ENCODE measurements at places on chromosomes 1 and 21.

DNA sequence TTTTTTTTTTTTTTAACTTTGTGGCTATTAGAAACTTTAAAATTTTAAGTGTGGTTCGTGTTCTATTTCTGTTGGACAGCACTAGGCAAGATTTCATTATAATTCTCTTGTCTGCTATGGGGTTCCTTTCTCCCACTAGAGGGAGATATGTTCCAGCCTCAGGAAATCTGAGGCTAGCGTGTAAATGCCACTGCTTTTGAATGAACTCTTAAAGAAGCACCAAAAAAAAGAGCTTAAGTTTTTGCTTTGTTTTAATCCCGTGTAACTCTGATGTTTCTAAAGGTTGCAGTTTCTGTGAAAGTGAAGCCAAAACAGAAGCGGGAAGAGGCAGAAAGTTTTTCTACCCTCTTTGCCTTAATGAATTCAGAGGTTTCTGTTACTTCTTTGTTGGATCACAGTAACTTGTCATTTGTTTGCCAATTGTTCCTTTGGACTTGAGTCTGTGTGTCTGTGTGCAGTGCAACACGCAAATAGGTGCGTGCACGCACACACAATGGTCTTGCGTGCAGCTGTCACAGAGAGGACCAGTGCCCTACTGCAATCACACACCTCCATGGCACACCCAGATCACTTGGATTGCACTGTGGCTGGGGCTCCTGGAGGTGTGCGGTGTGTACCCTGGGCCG is 32.3 kb downstream of the HHAT start:
- peak; percentile 38 for DNase-seq

GRCh38 chr1:8879922-8880676 is 1.6 kb upstream of the ENO1 start:
- DNase-seq = peak; percentile 91

GRCh38 chr1:21117597-21118001 is 59.1 kb downstream of the EIF4G3 start:
- DNase-seq = no peak

GRCh38 chr1:41362357-41362721 is 1.1 kb downstream of the FOXO6 start:
- DNase-seq = peak; percentile 8

DNA sequence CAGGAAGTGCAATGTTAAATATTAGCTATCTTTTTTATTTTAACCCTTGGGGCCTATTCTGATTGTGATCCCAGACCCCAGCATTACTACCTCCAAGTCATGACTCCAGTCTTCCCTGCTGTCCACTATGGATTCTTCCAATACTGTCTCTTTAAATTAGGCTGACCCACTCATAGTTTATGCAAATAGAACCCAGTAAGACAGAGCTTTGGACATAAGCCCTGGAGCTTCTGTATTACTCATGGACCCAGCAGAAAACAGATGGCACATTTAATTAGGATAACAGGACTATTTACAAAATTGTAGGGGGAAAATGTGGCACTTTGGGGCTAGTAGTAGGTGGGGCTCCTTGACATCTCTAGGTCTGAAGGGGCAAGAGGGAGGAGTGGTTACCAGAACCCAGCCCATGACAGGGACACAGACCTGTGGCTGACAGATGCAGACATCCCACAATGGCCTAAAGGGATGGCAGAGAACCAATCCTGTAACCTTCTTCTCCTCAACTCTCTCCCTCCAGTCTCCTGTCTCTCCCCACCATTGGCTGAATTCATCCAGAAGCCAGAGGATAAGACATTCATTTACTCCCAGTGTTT is 233.5 kb downstream of the OMA1 start:
- DNase-seq = no peak

- DNase-seq = no peak
Observed at GRCh38 chr1:178645157-178645807, 79.8 kb upstream of the RALGPS2 start.

DNA sequence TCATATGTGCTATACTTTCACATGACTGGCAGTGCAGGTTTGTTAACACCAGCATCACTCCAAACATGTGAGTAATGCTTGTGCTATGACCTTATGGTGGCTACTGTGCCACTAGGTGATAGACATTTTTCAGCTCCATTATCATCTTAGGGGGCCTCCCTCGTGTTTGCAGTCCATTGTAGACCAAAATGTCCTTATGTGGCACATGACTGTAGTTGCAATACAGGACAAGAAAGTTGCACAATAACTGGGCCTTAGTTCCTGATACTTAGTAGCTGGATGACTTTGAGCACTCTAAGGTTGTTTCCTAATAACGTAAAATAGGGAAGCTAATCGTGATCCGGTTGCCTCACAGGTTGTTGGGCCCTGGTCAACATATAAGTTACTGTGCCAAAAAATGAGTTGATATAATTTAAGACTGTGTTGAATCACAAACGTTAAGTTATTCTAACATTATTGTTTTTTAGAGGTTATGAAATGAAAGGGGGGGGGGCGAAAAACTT is 511 bp upstream of the SNX27 start:
- DNase-seq = peak; percentile 35

GRCh38 chr1:18062185-18062584 is 45.4 kb upstream of the IGSF21 start:
- DNase-seq = no peak

GRCh38 chr1:36792292-36792691 is 242.0 kb downstream of the GRIK3 start:
- DNase-seq = no peak

DNA sequence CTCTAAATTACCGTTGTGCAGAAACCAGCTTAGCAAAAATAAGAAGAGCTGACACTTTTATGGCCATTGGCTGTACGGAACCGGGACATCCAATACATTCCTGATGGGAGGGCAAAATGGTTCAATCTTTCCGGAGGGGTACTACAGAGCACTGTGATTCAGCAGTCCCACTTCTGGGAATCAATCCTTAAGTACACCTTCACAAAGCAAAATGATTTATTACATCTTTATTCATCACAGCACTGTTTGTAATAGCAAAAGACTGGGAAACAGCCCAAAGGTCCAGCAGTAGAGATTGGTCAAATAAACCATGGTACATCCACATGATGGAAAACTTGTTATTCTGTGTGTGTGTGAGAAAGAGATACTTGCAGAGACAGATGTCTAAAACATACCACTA is 9.7 kb downstream of the GNG12 start:
- no peak for DNase-seq

DNA sequence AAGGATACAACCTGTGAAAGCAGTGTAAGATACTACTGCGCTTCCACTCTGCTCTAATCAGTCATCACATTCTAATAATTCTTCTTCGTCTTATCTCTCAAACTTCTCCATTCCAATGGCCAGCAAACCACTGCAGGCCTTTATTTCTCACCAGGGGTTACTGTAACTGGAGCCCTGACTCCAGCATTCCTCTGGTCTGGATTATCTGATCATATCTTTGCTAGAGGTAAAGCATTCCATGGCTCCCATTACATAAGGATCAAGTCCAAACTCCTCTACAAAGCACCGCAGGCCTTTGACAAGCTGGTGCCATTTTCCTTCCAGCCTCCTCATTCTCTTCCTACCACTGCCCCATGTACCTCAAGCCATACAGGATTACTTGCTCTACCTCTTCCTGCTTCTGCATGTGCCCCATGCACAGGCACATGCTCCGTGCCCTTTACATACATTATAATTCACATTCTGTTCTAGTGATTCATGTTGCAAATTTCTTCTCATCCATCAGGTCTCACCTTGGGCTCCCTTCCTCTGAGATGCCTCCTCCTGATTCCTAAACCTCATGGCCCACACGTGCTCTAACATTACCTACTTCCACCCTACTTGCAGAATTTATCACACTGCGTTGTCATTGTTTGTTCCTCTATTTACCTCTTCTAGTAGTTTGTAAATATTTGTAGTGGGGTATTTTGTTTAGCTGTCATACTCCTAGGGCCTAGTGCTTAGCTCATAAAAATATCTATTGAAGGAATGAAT is 9.3 kb upstream of the SERBP1 start:
- no peak for DNase-seq

DNA sequence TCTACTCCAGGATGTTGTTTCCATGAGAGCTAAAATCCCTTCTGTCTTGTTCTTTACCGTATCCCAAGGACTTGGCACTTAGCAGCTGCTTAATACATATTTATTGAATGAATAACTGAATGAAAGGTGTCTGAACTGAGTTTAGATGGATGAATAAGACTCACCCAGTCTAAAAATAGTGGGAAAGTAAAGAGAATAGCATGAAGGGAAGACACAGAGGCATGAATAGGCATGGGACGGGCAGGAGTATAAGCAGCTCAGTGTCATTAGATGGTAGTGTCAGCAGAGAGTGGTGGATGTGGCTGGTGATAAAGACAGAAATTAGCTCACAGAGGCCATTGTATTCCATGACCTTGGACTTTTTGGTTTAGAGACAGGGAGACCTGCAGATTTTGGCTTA is 9.2 kb downstream of the IL12RB2 start:
- no peak for DNase-seq

- no peak for DNase-seq
Observed at GRCh38 chr21:41321211-41321907, 4.8 kb downstream of the FAM3B start.

GRCh38 chr1:48216941-48217340 is 5.6 kb upstream of the SLC5A9 start:
- DNase-seq = no peak

- DNase-seq = no peak
Observed at GRCh38 chr1:21189906-21190500, 13.3 kb upstream of the EIF4G3 start.

DNA sequence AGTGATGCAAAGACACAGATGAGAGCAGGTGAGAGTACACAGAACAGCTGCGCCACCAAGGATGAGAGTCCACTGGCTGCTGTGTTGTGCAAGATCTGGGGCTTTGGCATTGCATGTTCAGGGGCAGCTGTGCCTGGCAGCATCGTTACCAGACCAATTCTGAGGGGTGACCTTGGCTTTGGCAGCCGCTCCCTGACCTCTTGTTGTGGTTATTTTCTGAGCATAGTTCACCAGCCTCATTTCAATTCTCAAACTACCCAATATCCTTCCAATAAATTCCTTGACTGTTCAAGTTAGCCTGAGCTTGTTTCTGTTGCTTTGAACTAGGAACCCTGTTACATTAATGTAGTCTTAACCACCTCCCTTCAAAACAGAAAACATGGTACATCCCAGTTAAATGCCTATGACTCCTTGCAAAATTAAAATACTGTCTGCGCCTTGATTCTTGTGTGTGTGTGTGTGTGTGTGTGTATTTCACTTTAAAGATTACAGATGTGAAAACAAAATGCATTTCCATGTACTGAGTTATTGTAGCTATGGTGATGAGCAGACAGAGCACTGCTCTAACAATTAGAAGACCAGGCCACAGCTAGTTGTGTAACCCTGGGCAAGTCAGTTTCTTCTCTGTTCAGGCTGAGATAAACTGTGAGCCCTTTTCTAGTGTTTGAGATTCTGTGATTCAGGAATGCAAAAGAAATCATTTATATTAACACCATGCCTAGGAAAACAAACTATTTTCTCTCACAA is 106.3 kb upstream of the GUCA2B start:
- no peak for DNase-seq

- DNase-seq = no peak
Observed at GRCh38 chr1:89462250-89462649, 62.4 kb upstream of the LRRC8B start.

DNA sequence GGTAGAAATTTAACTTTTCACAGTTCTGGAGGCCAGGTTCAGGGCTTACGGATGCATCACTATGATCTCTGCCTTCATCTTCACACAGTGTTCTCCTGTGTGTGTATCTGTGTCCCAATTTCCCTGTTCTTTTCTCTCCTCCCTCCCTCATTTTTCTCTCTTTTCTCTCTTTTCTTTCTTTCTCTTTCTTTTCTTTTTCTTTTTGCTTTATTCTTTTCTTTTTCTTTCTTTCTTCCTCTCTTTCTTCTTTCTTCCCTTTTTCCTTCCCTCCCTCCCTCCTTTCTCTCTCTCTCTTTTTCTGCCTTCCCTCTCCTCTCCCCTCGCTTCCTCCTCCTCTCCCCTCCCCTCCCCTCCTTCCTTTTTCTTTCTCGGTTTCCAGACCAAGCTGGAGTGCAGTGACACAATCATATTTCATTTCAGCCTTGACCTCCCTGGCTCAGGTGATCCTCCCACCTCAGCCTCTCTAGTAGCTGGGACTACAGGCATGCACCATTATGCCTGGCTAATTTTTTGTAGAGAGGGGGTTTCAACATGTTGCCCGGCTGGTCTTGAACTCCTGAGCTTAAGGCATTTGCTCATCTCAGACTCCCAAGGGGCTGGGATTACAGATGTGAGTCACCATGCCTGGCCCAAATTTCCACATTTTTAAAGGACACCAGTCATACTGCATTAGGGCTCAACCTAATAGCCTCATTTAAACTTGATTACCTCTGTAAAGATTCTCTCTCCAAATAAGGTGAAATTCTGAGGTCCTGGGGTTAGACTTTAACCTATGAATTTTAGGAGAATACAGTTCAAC is 115.9 kb downstream of the HUNK start:
- DNase-seq = no peak

GRCh38 chr1:27447883-27448282 is 42.1 kb downstream of the WASF2 start:
- DNase-seq = no peak

DNA sequence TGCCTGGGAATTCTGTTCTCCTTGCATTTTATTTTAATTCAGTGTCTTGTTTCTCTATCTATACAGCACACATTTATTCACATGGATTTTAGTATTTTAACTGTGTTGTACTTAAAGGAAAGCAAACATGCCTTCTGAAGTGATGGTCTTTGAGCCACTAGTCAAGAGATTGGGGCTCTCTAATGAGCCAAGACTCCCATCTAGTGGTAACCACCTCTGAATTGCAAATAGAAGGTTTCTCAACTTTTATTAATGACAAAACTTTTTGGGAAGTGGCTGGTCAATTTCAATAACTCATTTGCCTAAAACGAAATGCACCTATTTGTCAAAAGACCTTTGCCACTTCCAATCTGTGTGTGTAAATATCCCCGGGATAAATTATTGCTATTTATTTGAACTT is 199.6 kb downstream of the LTN1 start:
- peak; percentile 45 for DNase-seq
